HCT116 (cell line): ENCODE measurements at places on chromosomes 16 and 17. TPM values are rescaled to one million over a fixed set of nuclear protein-coding genes. Genes with fewer than 3 reads are reported as not detected.

DNA sequence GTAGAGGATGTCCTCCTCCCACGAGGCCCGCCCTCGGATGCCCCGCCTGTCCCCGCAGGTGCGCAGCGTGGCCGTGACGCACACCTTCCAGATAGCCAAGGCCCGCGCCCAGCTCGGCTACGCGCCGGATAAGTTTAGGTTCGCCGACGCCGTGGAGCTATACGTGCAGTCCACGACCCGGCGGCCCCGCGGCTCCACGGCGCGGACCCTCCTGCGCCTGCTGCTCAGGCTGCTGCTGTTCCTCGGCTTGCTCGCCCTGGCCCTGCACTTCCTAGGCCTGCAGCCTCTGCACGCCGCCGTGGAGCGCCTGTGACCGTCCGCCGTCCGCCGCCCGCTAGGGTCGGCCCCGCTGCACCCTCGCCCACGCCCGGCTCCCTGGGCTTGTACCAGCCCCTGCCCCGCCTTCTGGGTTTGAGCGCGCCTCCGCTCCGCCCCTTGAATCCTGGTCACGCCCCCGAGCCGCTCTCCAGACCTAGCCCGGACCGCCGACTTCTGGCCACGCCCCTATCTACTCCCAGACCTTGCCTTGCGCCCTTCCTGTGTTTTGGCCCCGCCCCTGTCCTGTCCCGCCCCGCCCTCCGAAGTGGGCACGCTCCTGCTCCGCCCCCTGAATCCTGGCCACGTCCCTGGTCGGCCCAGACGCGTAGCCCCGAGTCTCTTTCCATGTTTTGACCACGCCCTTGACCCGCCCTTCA lies 15.8 kb upstream of the EEF2K start:
- DNase-seq: no peak

- no peak for DNase-seq
Observed at GRCh38 chr17:78535273-78536197, 41.7 kb downstream of the DNAH17 start.

DNA sequence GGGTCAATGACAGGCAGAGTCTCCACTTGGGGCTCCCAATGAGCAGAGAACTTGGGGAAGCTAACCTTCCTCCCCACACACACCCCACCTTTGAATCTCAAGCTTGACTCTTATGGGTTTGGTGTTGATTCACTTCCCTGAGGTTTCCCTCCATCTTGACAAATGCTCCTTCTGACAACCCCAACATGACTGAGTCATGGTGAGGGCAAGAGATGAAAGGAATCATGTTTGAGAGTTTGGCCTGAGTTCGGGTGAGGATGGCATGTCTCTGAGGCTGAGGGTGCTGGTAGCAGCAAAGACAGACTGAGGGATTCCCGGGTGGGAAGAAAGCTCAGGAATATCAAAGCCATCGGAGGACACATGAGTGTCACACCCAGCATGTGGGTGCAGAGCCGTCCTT lies 18.7 kb downstream of the KRT9 start:
- no peak for DNase-seq

- DNase-seq: no peak
Observed at GRCh38 chr16:54106057-54106456, 180.5 kb downstream of the IRX3 start.

GRCh38 chr16:84532291-84532724 lies 27.8 kb upstream of the MEAK7 start:
- DNase-seq: no peak

DNA sequence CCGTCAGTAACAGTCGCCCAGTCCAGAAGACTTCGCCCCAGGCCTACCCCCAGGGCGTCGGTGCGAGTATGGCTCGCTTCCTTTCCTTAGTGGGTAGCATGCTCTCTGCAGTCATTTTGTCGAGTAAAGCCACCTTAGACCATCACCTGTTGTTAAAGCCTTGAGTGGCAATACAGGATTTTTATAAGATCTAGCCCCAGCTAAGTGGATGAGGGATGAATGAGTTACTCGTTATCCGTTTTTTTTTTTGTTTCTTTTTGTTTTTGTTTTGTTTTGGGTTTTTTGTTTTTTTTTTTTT lies 322 bp upstream of the KLHL11 start:
- DNase-seq: no peak

DNA sequence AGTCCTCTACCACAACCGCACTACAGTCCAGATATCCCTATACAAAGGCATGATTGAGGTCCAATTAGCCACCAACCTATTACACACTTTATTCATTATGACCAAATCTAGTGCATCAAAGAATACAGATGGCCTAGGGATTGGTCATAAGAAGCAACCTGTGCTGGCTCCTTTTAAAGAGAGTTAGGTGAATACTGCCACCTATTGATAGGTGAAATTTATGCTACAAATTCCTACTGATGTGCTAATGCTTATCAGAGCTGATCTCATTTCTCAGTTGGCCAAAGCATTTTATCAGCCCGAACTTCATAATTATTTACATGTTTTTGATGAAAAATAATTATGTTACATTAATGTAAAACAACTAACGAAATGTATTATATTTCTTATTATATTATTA lies 166.3 kb downstream of the ANKFN1 start:
- peak; percentile 55 for DNase-seq

GRCh38 chr17:64502809-64503208 lies 3.3 kb downstream of the DDX5 start:
- no peak for DNase-seq

DNA sequence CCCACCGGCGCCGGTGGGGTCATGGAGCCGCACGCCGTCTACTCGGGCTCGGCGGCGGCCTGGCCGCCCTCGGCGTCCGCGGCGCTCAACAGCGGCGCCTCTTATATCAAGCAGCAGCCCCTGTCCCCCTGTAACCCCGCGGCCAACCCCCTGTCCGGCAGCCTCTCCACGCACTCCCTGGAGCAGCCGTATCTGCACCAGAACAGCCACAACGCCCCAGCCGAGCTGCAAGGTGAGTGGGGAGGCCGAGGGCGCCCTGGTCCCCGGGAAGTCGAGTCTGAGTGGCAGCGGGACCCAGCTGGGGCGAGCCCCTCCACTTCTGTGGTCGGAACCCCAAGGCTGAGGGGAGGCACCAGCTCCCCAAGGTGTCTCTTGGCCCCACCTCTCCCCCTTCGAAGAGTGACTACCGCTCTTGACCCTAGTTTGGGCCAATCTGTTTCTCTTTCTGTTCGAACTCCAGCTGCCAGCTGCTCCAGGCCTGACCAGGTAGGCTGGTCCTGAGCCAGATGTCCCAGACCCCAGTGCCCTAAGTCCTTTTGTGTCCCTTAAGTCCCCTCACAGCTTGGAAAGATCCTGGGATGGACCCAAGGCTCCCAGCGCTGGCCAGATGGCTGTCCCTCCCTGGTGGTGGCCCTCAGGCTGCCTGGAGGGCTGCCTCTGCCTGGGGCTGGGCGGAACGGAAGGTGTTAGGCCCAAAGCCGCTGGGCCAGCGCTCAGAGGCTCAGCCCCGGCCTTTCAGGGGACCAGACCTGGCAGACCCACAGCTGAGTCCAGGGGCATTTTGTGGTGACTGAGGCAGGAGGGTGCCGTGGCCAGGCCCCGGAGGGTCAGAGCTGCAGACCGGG lies 1.2 kb downstream of the FOXF1 start:
- DNase-seq: no peak

GRCh38 chr17:55564081-55564480 lies 52.8 kb upstream of the SMIM36 start:
- DNase-seq: no peak

DNA sequence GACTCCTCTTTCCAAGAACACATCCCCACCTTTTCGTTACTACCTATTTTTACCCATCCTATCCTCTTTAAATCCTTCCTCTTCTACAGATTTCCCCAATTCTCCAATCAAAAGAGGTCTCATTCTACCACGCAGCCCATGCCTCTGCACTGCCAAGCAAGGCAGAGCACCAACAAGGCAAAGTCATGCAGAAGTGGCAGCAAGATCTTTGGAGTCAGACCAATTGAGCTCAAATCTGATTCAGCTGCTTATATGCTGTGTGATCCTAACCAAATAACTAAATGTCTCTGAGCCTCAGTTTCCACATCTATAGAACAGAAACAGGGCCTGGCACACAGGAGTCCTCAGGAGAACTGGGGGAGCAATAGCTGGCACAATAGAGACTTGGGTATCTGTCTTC lies 41.0 kb downstream of the TOM1L2 start:
- no peak for DNase-seq

DNA sequence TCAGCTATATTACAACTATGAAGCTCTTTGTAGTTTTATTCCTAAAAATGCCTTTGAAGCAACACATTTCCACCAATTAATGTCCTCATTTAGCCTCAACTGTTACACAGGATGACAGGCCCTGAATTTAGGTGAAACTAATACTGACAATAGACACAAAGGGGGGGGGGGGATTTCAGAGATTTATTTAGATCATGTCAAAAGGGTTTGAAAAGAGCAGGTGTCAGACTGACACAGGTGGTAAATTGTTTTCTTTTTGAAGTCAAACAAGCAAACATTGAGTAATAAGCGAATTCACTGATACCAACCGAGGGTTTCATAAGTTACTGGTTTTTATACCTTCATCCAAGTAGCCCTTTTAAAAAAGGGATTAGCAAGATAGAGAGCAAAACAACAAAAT lies 40.8 kb downstream of the KANSL1 start:
- no peak for DNase-seq

DNA sequence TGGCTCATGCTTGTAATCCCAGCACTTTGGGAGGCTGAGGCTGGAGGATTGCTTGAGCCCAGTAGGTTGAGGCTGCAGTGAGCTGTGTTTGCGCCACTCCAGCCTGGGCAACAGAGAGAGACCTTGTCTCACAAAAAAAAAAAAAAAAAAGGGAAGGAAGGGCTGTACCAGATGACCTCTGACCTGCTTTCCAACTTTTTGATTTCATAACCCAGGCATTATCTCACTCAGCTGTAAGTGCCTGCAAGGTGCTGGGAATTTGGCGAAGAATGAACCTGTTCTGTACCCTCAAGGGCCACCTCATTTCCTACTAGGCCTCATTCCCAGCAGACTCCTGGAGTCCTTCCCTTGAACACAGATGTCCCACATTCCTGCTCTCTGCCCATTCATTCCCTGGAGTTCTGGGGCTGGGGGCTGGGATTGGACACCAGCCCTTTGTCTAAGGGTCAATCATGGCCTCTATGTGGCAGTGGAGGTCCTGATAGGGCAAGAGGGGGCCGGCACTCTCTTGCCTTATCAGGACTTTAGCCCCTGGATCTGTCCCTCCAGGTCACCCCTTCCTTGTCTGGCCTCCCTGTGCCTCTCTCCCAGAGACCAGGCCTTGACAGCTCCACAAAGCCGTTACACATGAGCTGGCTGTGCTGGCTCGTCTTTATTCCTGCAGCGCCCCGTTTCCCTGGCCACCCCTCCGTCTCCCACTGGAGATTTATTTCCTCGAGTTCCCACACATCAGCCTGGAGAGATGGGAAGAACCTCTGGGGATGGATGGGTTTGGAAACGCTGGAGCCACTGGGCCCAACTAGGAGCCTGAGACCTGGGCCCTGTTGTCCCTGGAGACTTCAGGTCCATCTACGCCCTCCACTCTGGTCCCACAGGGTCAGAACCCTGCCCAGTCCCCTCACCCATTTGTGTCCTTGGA lies 821 bp upstream of the GFAP start:
- DNase-seq: no peak

GRCh38 chr16:51820176-51820575 lies 669.1 kb upstream of the SALL1 start:
- no peak for DNase-seq

DNA sequence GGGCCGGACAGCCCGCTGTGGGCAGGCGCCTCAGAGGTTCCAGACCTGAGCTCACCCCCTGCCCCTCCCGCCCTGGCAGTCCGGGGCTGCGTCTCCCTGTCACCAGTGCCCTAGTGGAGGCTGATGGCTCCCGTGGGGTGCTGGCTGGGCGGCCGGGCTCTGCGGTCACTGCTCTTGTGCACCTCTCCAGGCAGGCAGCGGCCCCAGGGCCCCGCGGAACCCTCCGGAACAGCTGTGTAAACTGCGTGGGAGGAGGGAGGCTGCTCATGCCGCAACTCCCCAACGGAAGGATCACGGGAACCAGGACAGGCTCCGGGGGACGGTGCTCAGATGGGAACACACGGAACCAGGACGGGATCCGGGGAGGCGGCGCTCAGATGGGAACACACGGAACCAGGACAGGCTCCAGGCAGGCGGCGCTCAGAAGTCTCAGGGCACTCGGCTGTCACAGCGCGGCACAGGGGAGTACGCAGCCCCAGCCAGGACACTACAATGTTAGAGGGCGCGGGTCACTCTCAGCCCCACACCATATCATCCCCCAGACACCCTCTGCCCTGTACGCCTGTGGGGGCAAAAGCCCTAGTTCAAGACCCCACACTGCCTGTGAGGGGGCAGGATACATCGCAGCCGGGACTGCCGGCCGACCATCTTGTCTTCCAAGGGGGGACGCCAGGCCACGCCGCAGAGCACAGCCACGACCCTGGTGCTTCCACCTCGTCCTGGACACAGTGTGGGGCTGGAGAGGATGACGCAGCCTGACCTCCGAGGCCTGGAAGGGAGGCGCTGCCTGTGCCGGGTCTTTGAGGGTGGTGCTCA lies 74.0 kb upstream of the GNG13 start:
- DNase-seq: no peak

DNA sequence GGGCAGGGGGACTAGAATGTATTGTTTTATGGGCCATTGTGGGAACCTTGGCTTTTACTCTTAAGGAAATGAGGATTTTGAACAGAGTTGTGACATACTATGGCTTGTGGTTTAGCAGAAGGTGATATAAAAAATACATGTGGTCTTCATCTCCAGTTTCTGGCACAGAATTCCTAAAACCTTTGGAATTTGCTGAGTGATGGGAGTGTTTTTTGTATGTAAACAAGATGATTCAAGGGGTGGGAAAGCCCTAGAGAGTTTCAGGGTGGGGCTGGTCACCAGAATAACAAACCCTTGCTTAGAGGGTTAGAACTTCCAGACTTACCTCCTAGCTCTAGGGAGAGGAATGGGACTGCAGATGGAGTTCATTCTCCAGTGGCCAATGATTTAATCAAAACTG lies 316.1 kb downstream of the PHKB start:
- no peak for DNase-seq

GRCh38 chr17:7094652-7095019 lies 14.6 kb upstream of the CLEC10A start:
- DNase-seq: no peak

Gene CES5A
- total RNA-seq: not detected

Gene KCNG4
- not detected for total RNA-seq

Gene KRT222
- total RNA-seq: 5.0 TPM

Gene NME3
- 103 TPM for total RNA-seq

Gene CACNG4
- total RNA-seq: not detected

Gene C17orf67
- 0.84 TPM for total RNA-seq

Gene SLC6A2
- not detected for total RNA-seq

Gene SLC9A5
- 5.6 TPM for total RNA-seq

Gene ITGB4
- 568 TPM for total RNA-seq

Gene DOK4
- total RNA-seq: 14.4 TPM

Gene CDRT15L2
- total RNA-seq: not detected

Gene TEKT1
- not detected for total RNA-seq

Gene TMEM256
- total RNA-seq: 110 TPM

Gene SMIM5
- 0.12 TPM for total RNA-seq

Gene GDPD1
- 13.7 TPM for total RNA-seq

Gene ALOX15
- total RNA-seq: 0.57 TPM

Gene TM4SF5
- not detected for total RNA-seq

Gene NPIPB9
- total RNA-seq: 1.1 TPM

Gene MYH13
- total RNA-seq: not detected

Gene PIMREG
- total RNA-seq: 57.0 TPM

Gene CA4
- 0.20 TPM for total RNA-seq

Gene UNC13D
- 20.2 TPM for total RNA-seq
